Muscle of leg (tissue), 16 donors: ENCODE measurements at places on chromosomes 7 and 10. TPM values are rescaled to one million over a fixed set of nuclear protein-coding genes. Genes with fewer than 3 reads are reported as not detected.

The ADCK2 gene
- total RNA-seq: 14.2 TPM

The NPS gene
- total RNA-seq: not detected

The ICA1 gene
- total RNA-seq: 4.7 TPM

The OR2F2 gene
- total RNA-seq: not detected

The PARD3 gene
- 59.0 TPM for total RNA-seq

The CDH23 gene
- 4.2 TPM for total RNA-seq

The FAM171A1 gene
- 19.6 TPM for total RNA-seq

The C7orf33 gene
- total RNA-seq: 0.27 TPM

The CYP2C19 gene
- not detected for total RNA-seq
